ENCODE measurements at places on chromosomes 6 and 20. TPM values are rescaled to one million over a fixed set of nuclear protein-coding genes. Genes with fewer than 3 reads are reported as not detected.

DNA sequence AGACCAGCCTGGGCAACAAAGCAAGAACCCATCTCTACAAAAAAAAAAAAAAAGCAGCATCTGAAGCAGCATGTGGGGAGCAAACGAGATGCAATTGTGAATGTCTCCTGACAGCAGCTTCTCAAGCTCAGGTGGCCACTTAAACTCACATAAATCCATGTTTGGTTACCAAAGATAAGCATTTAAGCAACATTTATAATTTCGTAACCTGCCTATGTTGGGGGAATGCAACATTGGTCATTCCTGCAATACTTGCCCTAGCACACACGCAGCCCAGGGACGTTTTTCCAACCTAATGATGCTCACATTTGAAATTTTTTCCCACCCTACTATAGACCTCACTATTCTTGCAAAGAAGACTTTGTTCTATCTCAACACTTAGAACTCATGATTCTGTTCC lies 113.3 kb downstream of the ZFP64 start:
- ATAC-seq: no peak

DNA sequence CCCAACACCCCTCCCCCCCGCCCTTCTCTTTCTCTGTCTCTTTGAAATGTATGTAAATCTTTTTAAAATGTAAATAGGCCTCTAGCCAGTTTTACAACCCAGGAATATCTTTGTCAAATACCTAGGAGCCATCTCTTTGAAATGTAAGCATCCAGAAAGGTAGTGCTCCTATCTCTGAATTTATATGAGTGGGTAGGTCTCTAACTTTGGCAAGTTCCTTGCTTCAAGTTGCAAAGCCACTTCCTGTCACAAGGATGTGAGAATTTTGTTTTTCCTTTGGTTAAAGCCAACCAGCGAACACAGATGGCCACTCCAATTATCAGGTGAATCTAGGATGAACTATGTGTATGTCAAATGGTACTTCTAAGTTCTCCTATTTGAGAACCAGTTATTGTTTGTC lies 6.2 kb upstream of the DEFB132 start:
- ATAC-seq: no peak

GRCh38 chr6:6837541-6838080 lies 249.1 kb downstream of the LY86 start:
- no peak for ATAC-seq

Gene ARHGAP40
- not detected for total RNA-seq

DNA sequence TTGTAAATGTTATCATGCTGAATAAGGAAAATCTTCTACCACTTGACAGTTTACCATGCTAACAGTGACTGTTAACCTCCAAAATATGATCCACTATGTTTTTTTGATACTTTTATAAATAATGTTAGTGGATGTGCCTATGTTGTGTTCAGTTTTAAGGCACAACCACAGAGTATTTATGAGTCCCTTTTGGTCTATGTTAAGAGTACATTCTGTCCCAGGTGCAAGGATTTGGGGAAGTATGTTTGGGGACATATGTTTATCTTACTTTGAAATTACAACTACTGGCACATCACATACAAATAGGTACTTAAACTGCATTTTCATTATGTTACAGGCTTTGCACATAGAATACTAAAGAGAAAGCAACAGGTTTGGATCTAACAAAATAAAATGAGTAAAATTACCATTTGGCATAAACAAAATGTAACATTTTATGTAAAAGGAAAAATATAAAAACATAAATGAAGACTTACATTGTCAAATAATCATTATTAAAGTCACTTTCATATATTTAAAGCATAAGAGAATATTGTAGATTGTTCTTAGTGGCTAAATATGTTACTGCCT lies 71.2 kb downstream of the SESN1 start:
- no peak for ATAC-seq

Gene MCCD1
- 0.95 TPM for total RNA-seq

DNA sequence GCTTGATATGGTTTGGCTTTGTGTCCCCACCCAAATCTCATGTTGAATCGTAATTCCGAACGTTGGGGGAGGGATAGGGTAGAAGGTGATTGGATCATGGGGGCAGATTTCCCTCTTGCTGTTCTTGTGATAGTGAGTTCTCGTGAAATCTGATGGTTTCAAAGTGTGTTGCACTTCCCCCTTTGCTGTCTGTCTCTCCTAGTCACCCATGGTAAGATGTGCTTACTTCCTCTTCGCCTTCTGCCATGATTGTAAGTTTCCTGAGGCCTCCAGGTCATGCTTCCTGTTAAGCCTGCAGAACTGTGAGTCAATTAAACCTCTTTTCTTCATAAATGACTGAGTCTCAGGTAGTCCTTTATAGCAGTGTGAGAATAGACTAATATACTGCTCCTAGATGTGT lies 19.9 kb downstream of the PFDN4 start:
- ATAC-seq: no peak

DNA sequence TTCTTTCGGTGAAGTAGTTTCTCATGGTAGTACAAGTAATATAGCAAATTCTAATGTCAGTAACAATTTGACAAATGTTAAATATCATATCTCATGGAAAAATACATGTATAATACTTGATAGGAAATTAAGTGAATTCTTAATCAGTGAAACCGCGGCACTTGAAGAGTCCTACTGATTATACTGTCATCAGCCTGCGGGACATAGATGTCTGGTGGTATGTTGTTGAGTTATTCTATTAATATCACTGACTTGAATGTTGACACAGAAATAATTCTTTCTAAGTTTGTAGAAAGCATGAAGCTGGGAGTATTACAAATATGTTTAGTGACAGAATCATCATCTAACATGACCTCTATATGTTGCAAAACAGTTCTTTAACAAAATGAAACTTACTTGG lies 479.8 kb upstream of the IMPG1 start:
- ATAC-seq: no peak

- no peak for ATAC-seq
These were observed 13.8 kb upstream of the GTSF1L start for GRCh38 chr20:43740642-43741041.

GRCh38 chr6:4563156-4563555 lies 213.0 kb upstream of the CDYL start:
- ATAC-seq: peak; percentile 19
